Right renal pelvis (tissue), 4 donors: ENCODE measurements at places on chromosomes 1 and 21. TPM values are rescaled to one million over a fixed set of nuclear protein-coding genes. Genes with fewer than 3 reads are reported as not detected.

MROH9 gene
- not detected for polyA plus RNA-seq

- DNase-seq: no peak
Observed at GRCh38 chr1:204355913-204356312, 3.8 kb downstream of the PLEKHA6 start.

- DNase-seq: no peak
Observed at GRCh38 chr1:211524521-211524920, 32.6 kb upstream of the RD3 start.

- DNase-seq: no peak
Observed at GRCh38 chr1:30750731-30751291, 6.8 kb downstream of the LAPTM5 start.

SLC50A1 gene
- 63.7 TPM for polyA plus RNA-seq

ITLN1 gene
- polyA plus RNA-seq: 1.8 TPM

CFHR2 gene
- polyA plus RNA-seq: not detected

CCDC18 gene
- 9.7 TPM for polyA plus RNA-seq

GRCh38 chr1:18703041-18703621 lies 72.5 kb downstream of the PAX7 start:
- no peak for DNase-seq

DNA sequence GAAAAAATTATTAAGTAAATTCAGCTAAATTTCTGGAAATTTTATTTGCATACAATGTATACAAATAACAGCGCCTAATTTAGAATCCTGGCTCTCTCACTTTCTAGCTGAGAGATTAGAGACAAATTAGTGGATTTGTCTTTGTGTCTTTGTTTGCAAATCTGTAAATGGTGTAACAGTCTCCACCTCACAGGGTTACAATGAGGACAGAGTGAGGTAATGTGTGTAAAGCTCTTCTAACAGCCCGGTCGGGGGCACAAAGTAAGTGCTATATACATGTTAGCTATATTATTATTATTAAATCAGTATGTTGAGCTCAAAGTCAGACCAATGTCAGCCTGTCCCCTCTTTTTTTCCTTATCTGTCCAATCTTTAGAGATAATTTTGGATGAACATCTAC lies 5.0 kb upstream of the ADAMTSL4 start:
- DNase-seq: no peak

- no peak for DNase-seq
Observed at GRCh38 chr1:5733596-5733995, 258.6 kb downstream of the NPHP4 start.

UBE2U gene
- polyA plus RNA-seq: not detected

GRCh38 chr1:154749078-154749760 lies 120.9 kb downstream of the KCNN3 start:
- no peak for DNase-seq

DNA sequence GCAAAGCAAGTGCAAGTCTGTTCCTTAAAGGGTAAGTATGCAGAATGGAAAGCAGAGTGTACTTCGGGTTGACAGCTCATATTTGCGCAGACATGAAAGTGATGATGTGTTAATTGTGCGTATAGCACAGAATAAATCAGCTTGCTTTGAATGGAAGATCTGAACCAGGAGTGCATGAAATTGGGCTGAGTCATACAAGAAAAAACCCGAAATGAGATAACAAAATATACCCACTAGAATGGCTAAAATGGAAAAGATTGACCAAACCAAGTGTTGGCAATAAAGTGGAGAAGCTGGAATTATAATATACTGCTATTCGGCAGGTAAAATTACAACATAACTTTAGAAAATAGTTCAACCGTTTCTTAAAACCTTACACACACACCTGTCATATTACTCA lies 28.5 kb downstream of the CR1L start:
- DNase-seq: no peak

- no peak for DNase-seq
Observed at GRCh38 chr1:213120386-213120785, 69.3 kb downstream of the RPS6KC1 start.

- no peak for DNase-seq
Observed at GRCh38 chr1:160658814-160659193, 12.0 kb upstream of the SLAMF1 start.

VWA5B1 gene
- polyA plus RNA-seq: 1.4 TPM

SYPL2 gene
- polyA plus RNA-seq: 10.9 TPM

- DNase-seq: no peak
Observed at GRCh38 chr1:36160949-36161485, 5.1 kb downstream of the MAP7D1 start.

- no peak for DNase-seq
Observed at GRCh38 chr1:64882574-64883255, 83.6 kb downstream of the JAK1 start.

GJA8 gene
- 0.31 TPM for polyA plus RNA-seq

DNA sequence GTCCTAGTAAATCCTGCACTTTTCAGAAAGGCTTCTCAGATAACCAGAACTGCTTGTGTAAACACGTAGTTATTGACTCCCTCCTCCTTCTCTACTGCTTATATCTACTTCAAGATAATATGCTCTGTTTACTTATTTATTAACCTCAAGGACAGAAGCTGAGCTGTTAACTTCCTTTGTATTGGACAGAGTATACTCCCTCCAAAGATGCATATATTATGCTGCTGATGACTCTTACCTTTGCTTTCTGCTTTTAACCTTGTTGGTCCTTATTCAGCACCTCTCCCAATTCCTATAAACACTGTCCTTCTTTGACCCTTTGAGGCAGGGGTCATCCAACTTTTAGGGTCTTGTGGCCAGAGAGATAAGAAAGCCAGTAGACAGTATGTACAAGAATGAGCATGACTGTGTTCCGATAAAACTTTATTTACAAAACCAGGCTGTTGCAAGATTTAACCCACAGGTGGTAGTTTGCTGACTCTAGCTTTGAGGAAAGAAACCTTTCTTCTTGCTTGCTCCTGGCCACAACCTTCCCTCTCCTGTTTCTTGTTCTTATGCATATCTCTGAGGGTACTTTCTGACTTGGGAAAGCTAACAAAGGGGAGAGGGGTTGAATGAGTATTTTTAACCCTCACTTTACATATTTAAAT lies 4.9 kb downstream of the TPM3 start:
- DNase-seq: no peak

DNA sequence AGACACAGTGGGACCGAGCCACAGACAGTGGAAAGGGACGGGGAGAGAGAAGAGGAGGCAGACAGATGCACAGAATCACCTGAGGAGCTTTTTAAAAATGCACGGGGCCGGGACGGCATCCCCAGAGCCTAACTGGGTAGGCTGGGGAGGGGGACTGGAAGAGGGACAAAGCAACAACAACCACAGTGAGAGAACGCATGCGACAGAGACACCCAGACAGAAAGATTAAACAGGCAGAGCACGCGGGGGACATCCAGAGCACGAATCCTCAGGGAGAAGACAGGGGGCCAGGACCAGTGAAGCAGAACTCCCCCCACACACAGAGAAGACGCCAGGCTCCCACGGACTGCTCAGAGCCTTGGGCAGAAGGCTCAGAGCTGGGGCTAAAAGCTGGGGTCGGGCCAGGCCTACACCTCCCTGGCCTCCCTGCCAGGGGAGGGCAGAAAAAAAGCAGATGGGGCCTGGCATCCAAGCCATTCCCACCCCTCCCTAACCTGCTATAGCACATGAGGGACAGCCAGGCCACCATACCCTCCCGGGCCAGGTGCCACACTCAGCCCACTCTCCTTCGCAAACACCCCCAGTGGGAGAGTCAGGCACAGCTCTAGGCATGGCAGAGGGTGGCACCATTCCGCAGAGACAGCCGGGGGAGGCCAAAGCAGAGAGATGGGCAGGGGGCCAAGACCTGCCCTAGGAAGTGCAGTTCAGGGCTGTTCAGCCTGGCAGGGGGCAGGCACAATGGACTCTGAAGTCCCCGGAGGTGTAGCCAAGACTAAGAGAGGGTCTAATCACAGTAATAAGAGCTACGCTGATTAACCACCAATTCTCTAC lies 29.8 kb upstream of the COL16A1 start:
- no peak for DNase-seq
